ENCODE measurements at places on chromosomes 3 and 15.

DNA sequence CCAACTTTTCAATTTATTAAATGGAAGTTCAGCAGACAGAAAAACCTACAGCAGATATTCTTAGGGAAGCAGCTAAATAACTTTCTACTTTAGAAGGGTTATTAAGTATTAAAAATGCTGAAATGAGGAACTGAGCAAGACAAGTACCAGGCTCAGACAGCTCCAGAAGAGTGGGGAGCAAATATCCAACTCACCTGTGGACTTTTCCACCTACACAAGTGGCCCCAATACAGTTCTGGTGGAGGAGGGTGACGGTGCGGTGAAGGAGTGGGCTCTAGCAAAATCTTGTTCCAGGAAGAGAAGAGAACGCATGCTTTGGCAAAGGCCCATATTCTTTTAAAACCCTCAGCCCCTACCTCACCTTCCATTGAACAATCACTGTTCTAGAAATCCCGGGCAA, 129.7 kb upstream of the LMOD3 start:
- no peak for DNase-seq

- no peak for DNase-seq
These were observed 177.7 kb upstream of the NR2E3 start for GRCh38 chr15:71632576-71633195.

GRCh38 chr15:65021488-65021887, 8.0 kb downstream of the MTFMT start:
- DNase-seq = no peak

DNA sequence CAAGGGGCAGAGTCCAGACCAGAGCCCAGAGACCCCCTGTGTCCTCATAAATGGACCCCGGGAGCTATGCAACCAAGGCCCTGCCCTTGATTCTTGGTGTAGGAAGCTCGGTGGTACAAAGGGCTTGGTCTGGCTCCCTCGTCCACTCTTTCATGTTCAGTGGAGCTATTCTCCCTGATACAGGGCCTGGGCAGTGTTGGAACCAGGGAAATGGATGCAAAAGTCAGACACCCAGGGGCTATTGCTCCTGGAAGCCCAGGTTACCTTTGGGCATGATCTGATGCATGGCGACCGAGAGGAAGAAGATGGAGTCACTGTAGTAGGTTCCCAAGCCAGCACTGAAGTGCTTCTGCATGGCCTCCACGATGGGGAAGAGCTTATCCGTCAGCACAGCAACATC, 44.5 kb downstream of the XXYLT1 start:
- DNase-seq = no peak

DNA sequence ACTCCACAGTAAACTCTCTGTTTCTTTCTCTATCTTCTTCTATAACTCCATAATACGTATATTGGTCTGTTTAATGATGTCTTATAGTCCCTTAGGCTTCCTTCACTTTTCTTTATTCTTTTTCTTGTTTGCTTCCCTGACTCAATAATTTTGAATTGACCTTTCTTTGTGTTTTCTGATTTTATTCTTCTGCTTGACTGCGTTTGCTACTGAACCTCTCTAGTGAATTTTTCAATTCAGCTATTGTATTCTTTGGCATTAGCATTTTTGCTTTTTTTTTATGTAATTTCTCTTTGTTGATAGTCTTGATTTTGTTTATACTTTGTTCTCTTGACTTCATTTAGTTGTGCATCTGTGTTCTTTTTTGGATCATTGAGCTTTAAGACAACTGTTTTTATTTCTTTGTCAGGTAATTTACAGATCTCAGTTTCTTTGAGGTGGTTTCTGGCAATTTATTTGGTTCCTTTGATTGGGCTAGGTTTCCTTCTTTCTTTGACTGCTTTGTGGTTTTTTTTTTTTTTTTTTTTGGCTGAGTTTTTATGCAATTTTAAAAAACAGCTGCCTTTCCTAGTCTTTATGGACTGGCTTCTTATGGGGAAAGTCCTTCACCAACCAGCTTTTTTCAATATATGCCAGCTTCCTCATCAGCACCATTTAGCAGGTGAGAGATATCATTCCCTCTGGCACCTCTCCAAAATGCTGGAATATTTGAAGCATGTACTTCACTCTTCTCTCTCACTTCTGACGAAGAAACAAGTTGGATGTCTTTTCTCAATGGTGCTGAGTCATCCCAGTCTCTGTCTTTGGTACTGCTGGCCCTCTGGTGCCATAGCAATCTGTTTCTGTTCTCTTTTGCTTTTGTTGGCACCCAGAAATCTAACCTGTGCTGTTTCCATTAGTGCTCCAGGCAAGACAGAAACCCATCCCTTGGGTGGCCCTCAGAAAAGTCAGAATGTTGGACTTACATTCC, 17.6 kb downstream of the RSRC1 start:
- DNase-seq = no peak

DNA sequence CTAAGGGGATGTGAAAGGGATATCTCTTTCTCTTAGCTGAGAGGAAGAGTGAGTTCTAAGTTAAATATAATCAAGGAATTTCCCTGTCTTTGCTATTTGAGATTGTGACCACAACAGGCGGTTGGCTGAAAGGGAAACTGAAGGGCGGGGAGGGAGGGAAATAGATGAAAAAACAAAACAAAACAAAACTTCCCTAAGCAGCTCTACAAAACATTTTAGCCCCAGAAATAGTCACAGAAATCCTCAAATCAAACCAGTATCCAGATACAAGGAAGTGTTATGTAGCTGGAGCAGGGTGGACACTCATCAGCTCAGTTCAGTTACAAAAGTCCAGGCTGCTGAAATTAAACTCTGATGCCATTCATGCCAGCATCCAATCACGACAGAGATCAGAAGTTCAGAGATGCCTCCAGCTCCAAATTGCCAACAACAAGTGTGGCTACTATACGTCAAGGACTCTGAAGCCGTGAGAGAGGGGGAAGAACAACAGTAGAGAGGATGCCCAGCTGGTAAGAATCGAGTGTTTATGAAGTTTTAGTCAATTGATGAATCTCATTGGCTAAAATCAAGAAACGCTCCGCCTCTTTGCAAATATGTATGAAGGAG, 319 bp upstream of the TP63 start:
- DNase-seq = no peak

GRCh38 chr15:70197945-70198361, 100.2 kb upstream of the TLE3 start:
- DNase-seq = no peak

DNA sequence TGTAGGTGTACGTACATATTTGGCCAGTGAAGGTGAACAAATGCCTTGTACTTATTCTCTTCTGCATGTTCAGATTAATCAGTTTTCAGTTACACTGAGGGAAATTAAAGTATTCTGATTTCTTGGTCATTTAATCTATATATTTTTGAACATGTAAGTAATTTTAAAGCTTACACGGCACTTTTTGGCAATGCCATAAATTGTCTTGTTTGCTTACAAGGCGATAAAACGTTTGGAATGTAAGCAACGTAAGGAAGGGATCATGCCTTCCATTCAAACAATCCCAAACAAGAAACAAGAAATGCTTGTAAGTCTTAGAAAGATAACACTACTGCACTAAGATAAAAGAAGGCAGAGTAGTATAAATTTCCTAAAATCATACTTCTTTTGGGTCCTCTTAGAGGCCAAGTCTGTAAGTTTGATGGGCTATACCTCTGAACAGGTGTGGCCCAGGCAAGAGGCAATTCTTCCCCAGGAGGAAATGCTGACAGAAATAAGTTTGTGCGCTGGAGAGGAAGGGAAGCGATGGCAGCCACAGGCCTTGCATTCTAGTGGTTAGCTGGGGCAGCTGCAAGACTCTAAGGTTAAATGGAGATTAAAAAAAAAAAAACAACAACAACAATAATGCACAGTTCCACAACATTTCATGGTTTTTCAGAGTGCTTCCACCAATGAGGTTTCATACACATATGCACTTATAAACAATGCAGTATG, 73.8 kb downstream of the GOLIM4 start:
- DNase-seq = no peak

DNA sequence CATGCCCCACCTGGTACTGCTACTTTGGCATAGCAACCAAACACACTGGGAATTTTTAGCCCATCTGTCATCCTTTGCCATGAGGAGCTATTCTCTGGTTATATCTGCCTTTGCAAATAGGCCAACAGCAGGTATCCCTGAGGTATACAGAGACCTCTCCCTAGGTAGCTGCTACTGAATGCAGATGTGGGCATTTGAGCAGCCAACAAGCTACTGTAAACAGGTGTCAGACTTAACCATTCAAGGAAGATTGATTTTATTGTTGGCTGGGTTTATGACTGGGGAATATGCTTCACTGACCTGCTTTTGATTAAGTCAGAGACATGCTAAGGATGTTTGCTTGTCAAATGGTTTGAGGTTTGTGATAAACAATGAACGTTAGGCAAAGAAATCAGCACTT, 183.2 kb downstream of the OXSM start:
- DNase-seq = no peak

- no peak for DNase-seq
These were observed 231.2 kb downstream of the CACNA2D3 start for GRCh38 chr3:54353546-54353945.

DNA sequence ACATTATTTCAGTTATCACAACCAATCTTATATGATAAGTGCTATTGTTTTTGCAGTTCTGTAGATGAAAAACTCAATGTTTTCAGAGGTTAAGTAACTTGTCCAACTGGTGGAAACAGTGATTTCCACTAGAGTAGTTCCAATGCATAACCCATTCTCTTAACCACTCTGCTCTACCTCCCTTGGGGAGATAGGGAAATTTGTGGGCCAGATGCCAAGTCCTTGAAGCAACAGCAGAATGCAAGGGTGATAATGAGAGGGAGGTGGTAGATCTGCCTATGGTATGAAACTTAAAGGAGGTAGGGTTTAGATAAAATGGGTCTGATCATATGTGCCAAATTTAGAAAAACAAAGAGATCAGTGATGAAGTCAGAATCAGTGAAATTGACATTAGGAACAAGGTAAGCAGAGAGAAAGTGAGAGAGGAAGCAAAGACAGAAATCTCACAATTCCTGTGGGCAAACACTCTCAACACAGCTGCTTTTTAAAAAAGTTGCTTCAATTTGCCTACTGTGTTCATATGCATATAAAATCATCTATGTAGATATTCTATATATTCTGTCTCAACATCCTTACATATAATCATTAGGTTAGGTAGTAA, 50.5 kb upstream of the UBP1 start:
- DNase-seq = no peak

DNA sequence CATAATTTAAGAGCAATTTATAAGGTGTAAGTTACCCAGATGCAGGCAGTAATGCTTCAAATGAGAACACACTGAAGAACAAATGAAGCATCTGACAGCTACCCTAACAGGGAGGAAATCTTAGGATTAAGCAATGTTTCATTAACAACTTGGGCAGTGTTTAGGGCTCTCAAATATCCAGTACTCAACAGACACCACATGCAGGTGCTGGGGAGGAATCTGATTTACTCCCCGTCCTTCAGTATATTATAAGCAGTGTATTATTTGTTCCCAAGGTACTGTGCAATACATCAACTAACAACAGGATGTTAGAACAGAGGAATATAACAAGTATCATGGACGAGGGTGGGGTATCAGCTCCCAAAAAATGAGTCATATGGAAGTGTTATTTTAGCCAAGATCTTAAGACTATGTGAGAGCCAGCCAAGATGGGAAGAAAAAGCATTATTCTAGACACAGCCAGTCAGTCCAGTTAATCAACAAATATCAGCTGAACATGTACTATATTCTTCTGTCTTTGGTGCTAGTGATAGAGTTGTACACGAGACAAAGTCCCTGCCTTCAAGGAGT, 20.4 kb downstream of the BTBD1 start:
- no peak for DNase-seq

GRCh38 chr15:69568173-69569009, 115.8 kb downstream of the RPLP1 start:
- no peak for DNase-seq

- no peak for DNase-seq
These were observed 145.1 kb downstream of the SEMA6D start for GRCh38 chr15:47862402-47862801.

DNA sequence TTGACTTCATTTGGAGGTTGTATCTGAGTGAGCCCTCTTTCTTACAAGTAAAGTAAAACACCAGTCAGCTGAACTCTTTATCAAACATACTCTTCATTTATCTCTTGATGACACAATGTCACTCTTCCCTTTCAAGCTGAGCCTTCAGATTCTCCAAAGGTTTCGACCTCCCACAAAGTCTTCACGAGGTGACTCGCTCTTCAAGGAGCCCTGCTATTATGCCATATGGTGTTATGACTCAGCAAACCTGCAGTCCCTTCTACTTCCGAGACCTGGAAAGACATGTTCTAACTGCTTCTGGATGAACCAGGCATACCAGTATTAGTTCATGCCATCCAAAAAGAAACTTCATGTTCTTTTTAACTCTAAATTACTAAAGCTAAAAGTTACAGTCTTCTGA, 23.1 kb downstream of the AADAC start:
- no peak for DNase-seq

GRCh38 chr3:43364926-43365325, 78.6 kb downstream of the SNRK start:
- DNase-seq = no peak

DNA sequence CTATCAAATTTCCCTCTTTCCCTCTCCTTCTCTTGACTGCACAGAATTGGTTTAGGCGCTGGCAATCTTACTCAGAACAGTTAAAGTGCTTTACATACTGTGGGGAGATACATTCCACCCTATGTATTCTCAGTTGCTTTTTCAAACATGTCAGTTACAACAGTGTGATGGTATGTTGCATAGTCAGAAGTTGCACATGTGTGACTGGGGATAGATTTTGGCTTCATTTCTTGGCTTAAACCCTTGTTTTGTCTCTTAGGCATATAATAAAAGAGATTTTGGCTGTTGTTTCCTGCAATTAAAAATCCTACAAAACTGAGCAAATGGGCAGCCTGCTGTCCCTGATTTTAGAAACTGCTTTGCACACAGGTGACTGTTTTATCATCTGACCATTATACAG, 86.7 kb downstream of the PIK3R4 start:
- DNase-seq = no peak

DNA sequence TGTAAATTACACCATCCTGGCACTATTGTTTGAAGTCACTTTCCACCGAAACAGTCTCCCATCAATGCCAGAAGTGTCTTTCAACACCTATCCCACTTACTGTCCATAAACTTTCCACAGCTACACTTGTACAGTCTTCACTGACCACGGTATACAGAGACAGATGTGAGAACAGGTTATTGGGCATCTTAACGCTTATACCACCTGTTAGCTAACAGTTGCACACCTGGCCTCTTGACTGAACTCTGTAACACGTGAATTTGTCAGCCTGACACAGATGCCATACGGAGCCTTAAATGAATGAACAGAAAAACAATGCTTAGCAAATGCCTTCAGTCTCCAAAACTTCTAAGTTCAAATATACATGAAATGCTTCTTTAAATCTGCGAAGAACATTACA, 440.5 kb downstream of the SHQ1 start:
- DNase-seq = no peak

Data from activated CD8-positive, alpha-beta memory T cell treated with anti-CD3 and anti-CD28 coated beads for 1 hour (primary cell).